ENCODE measurements at places on chromosomes 2 and 18.

GRCh38 chr18:5840025-5840424, 55.3 kb downstream of the TMEM200C start:
- ATAC-seq, result no peak

DNA sequence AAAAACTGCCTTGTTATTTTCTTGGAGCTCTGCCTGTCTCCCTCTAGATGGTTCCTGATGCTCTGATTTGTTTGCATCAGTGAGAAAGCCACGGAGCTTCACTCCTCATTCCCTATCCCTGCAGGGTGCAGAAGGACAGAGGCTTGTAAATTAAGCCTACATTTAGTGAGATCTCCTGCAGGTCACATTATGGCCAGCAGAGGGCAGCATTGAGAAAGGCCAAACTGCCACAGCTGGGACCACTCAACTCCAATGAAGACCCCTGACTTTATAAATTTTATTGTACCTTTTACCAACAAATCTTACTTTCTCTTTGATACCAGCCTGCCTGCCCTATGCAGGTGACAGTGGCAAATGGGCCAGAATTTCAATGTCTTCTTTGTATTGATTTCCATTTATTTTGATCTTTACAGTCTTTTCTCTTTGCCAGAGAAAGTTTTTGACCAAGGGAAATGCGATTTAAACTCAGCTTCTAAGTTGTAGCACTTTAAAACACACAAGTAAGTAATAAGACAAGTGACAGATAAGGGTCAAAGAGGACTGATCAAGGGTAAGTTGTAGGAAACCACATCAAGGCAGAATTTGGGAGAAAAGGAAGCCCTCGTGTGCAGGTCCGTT, 1029.1 kb upstream of the KLHL29 start:
- no peak for ATAC-seq

GRCh38 chr2:230012267-230012884, 56.3 kb downstream of the SLC16A14 start:
- ATAC-seq, result no peak

GRCh38 chr2:222052934-222053367, 245.8 kb downstream of the PAX3 start:
- ATAC-seq, result no peak

- no peak for ATAC-seq
These were observed 50.4 kb downstream of the PKP4 start for GRCh38 chr2:158507141-158507540.

DNA sequence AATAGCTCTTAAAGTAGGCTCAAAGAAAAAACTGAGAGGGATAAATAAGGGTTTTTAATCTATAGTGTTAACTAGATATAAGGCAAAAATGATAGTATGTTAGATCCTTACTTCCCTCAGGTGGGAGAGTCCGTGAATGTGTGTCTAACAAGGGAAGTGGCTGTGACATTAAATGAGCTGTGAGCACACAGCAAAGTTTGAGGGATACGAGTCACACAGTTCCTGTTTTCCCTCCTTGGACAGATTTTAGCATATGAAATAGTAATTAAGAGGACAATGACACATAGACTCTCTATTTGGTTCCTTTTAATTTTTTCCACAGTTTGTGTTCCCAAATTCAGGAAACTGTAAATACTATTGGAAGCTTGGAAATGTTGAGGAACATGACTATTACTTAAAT, 148.4 kb upstream of the CAVIN2 start:
- no peak for ATAC-seq

- no peak for ATAC-seq
These were observed 70.0 kb upstream of the SP3 start for GRCh38 chr2:174035117-174035635.

DNA sequence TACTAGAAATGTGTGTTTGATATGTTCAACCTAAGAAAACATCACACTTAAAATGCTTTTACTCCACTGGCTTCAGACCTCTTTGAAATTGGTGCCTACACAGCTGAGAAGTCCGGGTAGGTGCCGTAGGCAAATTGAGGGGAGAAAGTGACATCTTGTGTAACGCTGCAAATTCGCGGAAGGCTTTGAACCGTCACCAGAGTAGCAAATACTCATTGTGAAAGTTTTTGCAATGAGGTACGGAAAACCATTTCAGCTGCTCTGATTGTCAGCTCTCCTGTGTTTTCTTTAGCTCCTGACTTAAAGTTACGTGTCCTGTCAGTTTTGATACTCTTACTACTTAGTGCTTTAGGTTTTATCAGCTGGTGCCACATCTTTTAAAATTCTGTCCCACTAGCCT, 224.5 kb downstream of the FAM210A start:
- ATAC-seq, result no peak

DNA sequence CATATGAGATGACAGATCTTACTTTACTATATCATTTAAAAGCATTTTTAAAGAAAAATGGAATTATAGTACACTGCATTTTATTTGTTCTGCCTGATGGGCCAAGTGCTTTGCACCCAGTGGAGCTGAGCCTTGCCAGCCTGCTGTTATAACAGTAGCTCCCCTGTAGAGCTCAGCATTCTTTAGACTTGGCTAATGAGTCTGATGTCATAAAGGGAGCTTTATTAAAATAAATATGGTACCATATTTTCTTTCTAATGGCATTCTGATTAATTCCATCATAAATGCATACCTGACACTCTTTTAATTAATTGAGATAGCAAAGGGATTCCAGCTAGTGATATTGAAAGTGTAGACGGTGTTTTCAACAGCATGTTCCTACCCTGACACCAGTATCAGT, 40.7 kb downstream of the PARD3B start:
- no peak for ATAC-seq

GRCh38 chr2:235643680-235644511, 150.1 kb downstream of the AGAP1 start:
- no peak for ATAC-seq

- ATAC-seq, result no peak
These were observed 127.7 kb downstream of the DNAH6 start for GRCh38 chr2:84643991-84644390.

GRCh38 chr18:55503167-55503820, 84.7 kb downstream of the TCF4 start:
- no peak for ATAC-seq

DNA sequence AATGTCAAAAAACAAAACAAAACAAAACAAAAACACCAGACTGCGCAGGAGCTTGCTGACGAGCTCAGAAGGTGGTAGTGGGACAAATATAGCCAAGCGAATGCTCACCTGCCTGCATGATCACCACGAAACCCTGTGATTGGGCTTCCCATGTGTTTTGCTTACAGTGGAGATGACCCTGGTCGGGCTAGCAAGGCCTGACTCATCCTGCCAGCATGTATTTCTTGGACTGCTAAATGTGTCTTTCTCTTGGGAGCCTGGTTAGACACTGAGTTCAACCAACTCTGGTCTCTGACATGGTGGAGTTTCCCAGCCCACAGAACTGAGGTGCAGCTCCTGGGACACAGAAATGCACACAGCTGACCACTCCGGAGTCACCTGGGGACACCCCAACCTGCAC, 30.7 kb upstream of the DUSP2 start:
- no peak for ATAC-seq

DNA sequence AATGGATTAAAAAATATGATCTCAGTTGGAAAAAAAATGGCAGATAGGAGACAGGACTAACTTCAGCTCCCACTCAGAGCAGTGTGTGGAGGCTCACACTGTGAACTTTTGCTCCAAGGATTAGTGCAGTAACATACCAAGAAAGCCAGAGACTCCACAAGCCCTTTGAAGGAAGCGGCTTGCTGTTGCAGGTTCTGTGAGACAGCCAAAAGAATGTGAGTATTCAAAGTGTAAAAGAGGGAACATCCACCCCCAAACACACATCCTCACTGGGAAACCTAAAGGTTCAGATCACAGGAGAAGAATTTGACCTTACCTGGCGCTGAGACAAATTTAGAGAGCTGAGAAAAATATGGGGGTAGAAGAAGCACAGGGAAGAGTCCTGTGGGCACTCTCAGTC, 77.5 kb downstream of the FAM171B start:
- no peak for ATAC-seq

GRCh38 chr18:37640504-37640903, 74.9 kb upstream of the CELF4 start:
- no peak for ATAC-seq

DNA sequence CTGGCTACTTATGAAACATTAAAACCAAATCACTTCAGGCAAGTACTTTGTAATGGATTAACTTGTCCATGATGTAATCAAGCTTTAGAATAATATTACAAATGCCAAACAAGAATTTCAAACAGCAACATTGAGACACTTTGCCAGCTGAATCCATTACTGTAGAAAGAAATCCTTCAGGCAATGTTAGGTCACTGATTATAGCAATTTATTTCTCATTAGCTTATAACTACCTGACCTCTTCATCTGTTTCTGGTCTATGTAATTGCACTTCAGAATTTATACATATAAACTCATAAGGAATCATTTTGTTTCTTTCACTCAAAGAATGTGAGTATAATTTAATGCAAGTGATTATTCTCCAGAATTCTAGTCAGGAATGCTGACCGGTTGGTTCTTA, 692.6 kb upstream of the TMEFF2 start:
- ATAC-seq, result no peak

DNA sequence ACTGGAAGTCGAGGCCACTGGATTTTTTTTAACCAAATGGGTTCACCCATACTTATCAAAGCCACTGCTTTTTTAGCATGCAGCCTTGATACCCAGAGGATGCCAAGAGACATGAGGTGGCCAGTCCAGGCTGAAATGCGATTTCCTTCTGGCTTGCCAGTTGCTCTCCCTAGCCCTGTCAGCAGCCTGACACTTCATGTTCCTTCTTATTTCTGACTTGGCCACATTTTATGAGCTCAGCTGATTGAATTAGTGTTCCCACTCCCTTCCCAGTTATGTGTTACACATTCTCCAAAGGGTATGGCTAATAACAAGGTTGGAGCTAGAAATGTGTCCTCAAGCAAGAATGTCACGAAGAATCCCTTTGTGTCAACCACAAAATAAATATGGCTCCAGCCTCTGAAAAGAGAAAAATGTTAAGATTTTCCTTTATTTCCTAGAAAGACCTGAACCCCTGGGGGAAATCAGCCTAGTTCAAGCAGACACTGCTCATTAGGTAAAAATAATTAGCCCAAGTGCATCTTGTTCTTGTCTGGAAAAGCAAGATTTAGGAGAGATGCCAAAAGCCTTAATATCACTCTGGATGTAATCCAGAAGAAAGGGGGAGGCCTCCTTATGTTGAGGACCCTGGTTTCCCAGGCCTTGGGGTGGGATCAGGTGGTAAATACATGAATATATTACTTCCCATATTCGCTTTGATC, 121.7 kb upstream of the TACR1 start:
- ATAC-seq, result no peak

DNA sequence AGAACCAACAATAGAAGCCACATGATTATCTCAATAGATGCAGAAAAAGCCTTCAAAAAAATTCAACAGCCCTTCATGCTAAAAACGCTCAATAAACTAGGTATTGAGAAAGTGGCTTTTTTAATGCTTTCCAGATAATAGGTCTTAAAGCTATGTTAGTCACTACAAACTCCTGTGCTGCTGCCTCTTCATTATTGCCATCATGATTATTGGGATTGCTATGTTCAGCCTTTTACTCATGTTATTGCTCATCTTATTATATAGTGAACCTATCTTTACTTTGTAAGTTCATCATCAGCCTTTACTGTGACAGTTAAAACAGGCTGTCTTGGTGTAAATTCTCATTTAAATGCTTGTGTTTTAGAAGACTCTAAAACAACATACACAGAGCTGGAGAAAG, 1557.2 kb upstream of the ZEB2 start:
- no peak for ATAC-seq

DNA sequence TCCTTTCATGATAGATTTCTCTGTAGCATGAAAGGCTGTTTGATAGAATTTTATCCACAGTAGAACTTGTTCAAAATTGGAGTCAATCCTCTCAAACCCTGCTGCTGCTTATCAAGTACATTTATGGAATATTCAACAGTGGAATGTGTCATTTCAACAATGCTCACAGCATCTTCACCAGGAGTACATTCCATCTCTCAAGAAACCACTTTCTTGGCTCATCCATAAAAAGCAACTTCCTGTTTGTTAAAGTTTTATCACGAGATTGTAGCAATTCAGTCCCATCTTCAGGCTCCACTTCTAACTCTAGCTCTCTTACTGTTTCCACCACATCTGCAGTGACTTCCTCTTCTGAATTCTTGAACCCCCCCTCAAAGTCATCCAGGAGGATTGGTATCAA, 29.4 kb downstream of the PDCL3 start:
- ATAC-seq, result no peak

- ATAC-seq, result no peak
These were observed 178.0 kb downstream of the SH3BP4 start for GRCh38 chr2:235129850-235130249.

DNA sequence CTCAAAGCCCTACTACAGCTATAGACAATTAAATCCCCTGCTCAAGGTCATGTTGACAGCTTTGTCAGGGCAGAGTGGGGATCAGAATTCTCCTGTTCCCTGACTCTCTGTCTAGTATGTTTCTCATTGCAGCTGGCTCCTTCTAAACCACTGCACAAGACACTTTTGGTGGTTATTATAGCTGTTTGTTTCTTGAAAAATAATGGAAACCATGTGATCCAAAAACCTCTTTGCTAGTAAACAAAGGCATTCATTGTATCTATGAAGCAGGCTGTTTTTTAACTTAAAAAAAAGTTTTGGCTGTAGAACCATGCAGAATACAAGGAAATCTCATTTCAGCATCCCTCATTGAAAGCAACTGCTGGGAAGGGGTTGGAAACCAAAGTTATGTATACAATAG, 352.5 kb upstream of the EPHA4 start:
- ATAC-seq, result no peak

GRCh38 chr2:77746780-77747179, 224.6 kb upstream of the LRRTM4 start:
- no peak for ATAC-seq

GRCh38 chr2:10548626-10549025, 100.5 kb upstream of the ODC1 start:
- ATAC-seq, result no peak

GRCh38 chr2:140994856-140995255, 1136.0 kb downstream of the LRP1B start:
- ATAC-seq, result no peak

GRCh38 chr2:235468978-235469655, 24.7 kb upstream of the AGAP1 start:
- ATAC-seq, result peak; percentile 79

- no peak for ATAC-seq
These were observed 42.4 kb upstream of the SPAG16 start for GRCh38 chr2:213241817-213242216.

- no peak for ATAC-seq
These were observed 17.4 kb upstream of the STON1 start for GRCh38 chr2:48512571-48512970.

All from esophagus mucosa (tissue), 1 donor.